DMS 273 treated with DMSO at 0.1 percent for 48 hours (cell line): ENCODE measurements at places on chromosomes 12 and 14.

- no peak for DNase-seq
Measured at GRCh38 chr12:60684988-60685655, 1089.3 kb downstream of the SLC16A7 start.

DNA sequence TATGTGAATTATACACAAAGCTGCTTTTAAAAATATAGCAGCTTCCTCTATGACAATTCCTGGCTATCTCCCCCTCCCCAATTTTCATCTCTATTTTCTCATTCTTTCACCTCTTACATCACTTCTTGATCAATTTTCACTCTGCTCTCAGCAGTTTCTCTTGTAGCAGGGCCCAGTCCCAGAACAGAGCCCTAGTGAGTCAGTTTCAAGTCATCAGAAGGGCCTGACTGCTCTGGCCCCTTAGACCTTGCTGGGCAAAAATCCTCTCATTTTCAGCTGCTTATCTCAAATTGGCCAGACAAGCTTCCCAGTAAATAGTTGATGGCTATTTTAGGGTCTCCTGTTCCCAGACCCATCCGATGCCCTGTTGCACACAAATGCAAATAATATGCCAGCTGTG, 101.4 kb downstream of the TTC7B start:
- DNase-seq, result no peak

DNA sequence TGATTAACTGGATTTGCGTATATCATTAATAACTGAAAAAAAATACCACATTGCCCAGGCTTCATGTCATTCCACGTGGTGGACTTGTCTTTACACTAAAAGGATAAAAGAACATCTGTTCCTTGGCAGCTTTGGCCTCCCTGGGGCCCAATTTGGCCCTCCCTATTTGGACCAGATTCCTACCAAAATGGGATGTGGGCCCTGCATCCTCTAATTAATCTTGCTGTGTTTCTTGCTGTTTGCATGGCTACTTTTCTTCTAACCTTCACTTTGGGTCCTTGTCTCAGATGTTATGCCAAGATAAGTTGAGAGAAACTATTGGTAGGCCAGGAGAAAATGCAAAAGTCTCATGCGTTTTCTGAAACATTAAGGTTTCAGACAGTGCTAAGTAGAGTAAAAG, 57.5 kb downstream of the PTHLH start:
- DNase-seq, result peak; percentile 71

DNA sequence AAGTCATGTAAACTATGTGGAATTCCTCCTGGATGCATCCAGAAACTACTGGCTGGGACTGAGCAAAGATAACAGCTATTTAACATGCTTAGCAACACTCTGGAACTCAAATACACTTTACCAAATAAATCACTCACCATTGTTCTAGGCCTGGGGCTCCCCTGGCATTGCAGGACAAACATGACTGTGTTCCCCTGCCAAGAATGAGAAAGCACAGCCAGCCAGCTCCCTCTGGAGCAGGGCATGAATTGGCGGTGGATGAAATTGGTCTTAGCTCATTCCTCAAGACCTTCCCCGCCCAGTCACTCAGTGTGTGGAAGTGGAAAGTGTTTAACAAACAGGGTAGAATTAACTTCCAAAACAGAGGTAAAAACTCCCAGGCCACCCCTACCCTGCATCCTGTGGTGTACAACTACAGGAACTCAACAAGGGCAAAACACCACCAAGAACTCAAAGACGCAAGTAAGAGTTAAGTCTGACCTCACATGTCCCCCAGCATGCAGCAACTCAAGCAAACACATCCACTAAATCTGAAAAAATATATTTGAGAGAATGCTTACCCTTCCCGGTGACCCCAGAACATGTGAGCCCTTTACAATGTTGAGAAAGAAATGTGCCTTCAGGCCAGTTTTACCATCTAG, 58.4 kb upstream of the BDKRB2 start:
- no peak for DNase-seq

DNA sequence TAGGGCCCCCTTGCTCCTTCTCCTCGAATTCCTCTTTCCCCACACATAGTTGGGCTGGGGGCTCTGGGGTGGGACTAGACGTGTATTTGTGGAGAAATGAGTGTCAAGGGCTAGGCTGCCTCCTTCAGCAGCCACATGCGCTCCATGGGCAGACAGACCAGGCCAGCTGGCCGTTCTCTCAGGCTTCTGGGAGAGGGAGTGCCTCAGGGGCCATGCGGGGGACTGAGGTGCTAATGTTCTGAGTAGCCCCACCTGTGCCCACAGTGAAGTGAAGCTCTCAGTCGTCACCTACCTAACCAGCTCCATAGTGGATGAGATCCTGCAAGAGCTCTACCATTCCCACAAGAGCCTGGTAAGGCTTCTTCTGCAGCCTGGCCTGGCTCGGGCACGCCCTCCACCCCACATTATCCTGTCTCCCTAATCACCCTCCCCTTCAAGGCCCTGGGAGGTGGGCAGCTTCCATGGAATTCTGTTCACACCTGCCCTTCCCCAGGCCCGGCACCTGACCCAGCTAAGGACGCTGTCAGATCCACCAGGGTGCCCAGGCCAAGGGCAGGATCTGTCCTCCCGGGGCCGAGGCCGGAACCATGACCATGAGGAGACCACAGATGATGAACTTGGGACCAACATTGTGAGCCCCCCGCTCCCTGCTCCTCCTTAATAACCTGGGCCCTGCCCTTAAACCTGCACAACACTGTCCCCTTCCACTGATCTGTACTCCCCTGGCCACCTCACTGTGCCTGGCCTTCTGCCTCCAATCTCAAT, 9.0 kb upstream of the CPNE6 start:
- DNase-seq, result no peak

DNA sequence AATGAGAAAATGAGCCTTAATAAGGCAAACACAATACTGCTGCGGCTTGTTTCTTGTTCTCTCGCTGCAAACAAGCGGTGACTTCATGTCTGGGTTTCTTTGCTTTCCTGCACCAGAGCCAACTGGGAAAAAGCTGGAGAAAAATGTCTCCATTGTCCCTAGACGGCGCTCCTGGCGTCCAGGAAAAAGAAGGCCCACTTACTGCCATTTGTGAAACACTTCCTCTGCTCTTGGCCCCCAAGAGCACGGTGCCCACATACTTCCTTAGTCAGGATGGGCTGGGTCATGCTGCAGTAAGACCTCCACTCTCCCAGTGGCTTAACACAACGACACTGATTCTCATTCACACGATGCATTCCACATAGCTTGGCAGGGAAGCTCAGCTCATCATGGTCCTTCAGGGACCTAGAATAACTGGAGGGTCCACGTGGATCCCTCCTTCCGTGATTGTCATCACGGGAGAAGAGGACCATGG, 86.0 kb upstream of the BCL11B start:
- no peak for DNase-seq

DNA sequence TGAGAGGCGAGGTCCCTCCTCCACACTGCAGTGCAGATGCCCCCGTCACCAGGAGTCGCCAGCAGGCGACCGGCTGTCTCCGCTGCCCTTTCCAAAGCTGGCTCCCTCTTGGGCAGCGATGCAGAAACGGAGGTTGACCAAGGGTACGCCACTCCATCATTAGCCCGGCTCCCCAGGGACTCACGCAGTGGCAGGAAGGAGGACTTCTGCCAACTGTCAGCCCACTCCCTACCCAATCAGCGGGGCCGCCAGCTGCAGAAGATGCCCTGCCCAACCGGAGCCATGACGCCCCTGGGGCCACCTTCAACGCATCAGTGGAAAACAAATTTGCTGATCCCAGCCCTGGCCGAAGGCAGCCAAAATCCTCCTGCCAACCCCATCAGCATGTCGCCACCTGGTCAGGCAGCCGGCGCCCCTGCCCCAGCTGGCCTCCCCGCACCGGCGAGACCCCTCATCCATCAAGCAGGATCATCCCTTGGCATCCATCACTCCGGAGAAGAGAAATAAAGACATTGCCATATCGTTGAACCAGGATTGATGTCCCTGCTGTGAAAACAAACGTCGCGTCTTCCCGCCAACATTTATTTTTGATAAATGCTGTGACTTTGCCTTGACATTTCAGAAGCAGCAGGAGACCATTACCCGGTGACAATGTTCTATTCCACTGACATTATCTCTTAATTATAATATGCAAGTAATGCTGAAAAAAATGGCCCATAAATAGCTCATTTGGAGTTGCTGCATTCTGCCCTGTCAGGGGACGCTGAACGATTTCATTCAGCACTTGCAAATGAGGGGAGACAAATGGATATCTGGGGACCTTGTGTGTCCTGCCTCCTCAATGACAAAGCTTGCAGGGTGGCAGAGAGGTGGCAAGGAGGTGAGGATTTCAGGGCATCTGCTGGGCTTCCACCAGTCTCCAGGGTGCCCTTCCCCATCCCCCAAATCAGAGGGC, 105.1 kb downstream of the SCARB1 start:
- DNase-seq, result peak; percentile 67

GRCh38 chr12:12792421-12792820, 7.0 kb downstream of the APOLD1 start:
- no peak for DNase-seq

DNA sequence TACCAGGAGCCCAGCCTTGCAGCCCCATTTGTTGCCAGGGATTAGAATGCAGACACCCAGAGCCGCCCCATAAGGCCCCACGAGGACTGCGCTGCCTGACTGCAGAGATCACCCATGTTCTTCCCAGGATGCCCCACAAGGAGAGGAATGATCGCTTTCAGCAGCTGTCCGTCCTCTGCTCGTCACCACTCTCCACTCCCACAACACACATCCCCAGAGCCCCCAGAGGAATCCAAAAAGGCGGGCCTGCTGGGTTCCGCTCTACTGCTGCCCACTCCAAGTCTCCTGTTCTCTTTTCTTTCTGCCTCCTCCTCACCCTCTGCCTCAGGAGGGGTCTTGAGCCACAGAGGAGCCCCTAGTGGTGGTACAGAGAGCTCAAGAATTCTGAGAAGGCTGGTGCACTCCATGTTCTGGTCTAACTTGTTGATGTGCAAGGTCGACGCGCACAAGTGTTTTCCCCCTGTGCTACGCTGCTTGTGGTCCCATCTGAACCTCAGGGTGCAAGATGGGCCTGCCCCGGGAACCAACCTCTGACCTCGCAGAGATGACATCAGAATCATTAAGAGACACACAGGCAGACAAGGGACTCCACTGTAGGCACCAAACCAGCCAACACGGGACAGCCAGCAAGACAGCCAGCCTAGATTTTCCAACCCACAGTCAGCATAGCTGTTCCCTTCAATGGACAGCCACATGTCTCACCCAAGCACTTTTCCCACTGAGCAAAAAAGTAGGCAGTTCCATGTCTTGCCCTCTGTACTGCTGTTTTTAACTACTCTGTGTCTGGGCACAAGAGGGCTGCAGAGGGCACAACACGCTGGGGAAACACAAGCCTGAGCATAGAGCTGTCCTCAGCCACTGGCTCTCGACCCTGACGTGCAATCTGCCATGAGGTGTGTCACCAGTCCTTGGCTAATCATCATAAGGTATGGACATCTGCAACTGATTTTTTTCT, 29.9 kb downstream of the PXN start:
- no peak for DNase-seq

DNA sequence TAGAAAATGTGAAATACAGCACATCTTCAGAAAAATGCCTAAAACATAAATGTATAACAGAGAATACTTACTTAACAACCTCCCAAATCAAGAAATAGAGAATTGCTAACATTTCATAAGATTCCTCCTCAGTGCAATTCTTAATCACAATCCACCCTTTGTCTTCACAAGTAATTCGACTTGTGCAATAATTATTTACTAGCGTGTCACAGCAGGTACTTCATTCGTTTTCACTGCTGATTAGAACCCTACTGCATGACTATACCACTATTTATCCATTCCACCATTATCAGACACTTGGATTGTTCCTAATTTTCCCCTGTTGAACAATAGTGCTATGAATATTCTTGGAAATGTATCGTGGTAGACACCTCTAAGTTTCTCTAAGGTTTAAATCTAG, 64.9 kb upstream of the BBS10 start:
- no peak for DNase-seq

GRCh38 chr12:130493951-130494350, 156.3 kb downstream of the PIWIL1 start:
- no peak for DNase-seq
